ENCODE measurements at places on chromosomes 4 and X.

GRCh38 chr4:44632089-44632488 lies 19.3 kb downstream of the YIPF7 start:
- H3K4me3 ChIP-seq: no peak overlapping the region
- DNase-seq: no peak
- no peak overlapping the region for H3K27ac ChIP-seq
- H3K27me3 ChIP-seq: no peaks in the 10 kb centered on the region
- no peaks in the 10 kb centered on the region for H3K4me1 ChIP-seq

DNA sequence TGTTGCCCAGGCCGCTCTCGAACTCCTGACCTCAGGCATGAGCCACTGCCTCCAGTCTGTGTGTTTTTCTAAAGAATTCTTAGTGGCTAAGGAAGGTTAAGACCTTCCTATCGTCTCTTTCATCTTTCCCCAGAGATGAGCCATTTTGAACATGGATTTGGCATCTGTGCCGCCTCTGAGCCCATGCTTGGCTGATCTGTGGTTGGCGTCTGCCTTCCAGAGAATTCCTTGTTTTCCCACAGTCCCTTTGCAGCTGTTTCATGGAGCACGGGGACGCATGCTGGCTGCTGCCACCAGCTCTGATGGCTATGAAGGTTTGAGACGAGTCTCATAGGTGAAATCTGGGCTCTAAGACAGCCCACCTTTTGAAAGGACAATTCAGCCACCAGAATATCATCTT lies 60.4 kb downstream of the SHROOM2 start:
- no peaks in the 10 kb centered on the region for H3K27me3 ChIP-seq
- H3K4me1 ChIP-seq: peaks cover 6% of the 10 kb centered on the region
- peak overlapping the region; percentile 89 for H3K27ac ChIP-seq
- no peaks in the 10 kb centered on the region for H3K36me3 ChIP-seq

GRCh38 chr4:27861802-27862201 lies 1001.2 kb downstream of the STIM2 start:
- H3K36me3 ChIP-seq: no peaks in the 10 kb centered on the region
- peak; percentile 61 for DNase-seq
- H3K27me3 ChIP-seq: no peaks in the 10 kb centered on the region
- H3K4me1 ChIP-seq: no peaks in the 10 kb centered on the region
- H3K27ac ChIP-seq: no peak overlapping the region
- no peak overlapping the region for H3K4me3 ChIP-seq

DNA sequence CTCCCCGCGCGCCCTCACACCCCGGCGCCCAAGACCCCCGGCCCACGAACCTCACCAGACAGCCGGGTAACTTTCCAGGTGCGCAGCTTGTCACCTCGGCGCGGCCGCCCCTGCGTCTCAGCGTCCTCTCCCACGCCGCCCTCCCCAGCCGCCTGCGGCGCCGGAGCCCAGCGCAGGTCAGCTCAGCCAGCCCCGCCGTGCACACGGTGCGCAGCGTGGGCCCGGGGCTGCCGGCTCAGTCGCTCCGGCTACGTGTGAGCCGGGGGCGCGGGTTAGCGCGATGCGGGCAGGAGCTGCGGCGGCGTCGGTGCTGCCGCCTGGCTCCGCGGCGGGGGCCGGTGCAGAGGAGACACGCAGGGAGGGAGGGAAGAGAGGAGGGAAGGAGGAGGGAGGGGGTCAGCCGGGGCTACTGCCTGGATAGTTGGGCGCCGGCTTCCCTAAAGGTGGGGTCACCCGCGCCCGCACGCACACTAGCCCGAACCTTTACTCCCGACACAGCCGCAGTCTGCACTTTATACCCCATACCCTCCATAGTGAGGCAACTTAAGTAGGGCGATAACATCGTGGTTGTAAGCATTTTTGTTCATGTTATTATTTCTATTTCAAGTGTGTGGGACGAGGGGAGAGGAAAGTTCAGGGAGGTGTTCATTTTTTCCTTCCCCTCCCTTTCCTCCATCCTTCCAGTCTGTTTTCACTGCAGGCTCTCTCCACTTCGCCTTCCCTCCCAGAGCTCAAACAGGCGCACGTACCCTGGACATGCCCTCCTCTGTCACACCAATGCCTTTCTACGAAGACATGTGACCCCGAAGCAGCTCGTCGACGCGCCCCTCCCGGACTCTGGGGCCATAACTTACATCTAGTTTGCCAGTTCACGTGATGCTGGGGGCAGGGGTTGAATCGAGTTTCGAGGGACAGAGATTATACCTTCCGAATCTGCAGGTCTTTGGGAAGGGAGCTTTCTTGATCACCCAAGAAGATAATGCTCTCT lies at the start of gene PRKG2:
Gene PRKG2 (minus strand): TSS at position 342 of the 988 bp plus-strand sequence. CDS start 10,175 bp downstream, outside the sequence.
- peak within 1 kb of the TSS; percentile 82 for H3K27ac ChIP-seq
- peaks cover 2% of the 10 kb centered on the region for H3K27me3 ChIP-seq
- no peak for DNase-seq
- peaks cover 2% of the 10 kb centered on the region for H3K4me1 ChIP-seq
- peak within 1 kb of the TSS; percentile 64 for H3K4me3 ChIP-seq

DNA sequence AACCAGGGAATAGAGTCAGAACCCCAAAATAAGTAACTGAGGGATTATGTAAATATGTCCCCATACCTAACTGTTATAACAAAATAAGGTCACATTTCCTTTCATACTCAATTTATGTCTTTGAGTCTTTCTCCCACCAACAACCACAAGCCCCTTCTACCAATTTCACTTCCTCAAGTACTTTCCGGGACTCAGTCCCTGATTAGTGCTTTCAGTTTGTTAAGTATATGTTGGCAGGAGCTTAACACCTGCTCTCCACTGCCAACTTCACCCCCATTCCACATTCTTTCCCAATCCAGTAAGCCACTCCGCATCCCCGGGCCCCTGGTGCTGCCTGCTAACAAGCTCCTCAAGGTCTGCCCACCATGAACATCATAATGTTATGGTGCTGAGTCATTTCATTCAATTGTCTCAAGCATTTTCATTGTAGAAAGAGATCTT lies 71.3 kb upstream of the SPRY1 start:
- H3K27me3 ChIP-seq: no peaks in the 10 kb centered on the region
- no peaks in the 10 kb centered on the region for H3K36me3 ChIP-seq
- H3K27ac ChIP-seq: no peak overlapping the region

DNA sequence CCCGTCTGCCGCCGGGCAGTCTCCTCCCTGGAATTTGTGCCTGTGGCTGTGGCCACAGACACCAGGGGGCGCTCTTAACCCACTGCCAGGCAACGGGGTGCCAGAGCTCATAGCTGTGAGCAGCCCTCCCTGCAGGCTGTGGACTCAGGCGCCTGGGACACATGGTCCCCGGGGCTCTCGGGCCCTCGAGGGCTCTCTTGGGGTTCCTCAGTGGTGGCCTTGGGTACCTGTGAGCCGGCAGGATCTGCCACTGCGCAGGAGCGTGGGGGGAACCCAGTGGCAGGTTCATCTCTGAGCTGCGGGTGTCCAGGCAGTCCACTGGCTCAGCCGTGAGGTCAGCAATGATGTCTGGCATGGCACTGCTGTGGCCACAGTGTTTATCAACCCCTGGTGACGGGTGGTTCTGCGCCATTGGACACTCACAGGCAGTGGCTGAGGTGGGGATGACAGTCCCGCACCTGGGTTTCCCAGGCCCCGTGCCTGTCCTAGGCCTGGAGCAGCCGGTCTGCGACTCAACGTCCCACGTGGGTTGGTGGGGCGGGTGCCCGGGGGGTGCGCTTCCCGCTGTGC lies 37.2 kb downstream of the PCGF3 start:
- no peak overlapping the region for H3K27ac ChIP-seq
- peaks cover 12% of the 10 kb centered on the region for H3K4me1 ChIP-seq
- peaks cover 32% of the 10 kb centered on the region for H3K36me3 ChIP-seq

GRCh38 chrX:136879001-136879687 lies 1.4 kb downstream of the RBMX start:
- no peak overlapping the region for H3K27ac ChIP-seq
- no peaks in the 10 kb centered on the region for H3K27me3 ChIP-seq
- DNase-seq: no peak
- H3K36me3 ChIP-seq: peaks cover 22% of the 10 kb centered on the region
- H3K4me3 ChIP-seq: peak overlapping the region; percentile 77

DNA sequence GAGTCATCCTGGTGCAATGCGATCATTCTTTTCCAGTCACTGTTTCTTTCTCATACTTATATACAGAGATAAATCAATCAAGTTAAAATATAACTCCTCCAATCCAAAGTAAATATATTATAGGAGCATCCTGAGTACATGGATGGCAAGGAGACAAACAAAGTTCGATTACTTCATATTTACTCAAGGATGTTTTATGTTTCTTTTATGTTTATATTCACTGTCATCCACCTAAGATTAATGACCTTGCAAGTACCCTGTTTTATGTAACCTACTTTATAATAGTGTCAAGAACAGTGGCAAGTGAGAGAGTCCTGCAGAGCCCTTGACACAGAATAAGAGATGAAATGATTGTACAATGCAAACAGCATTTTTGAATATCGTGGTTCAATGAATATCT lies at the start of gene UGT2B11:
Gene UGT2B11 (minus strand): TSS at position 33 of the 400 bp plus-strand sequence. CDS start 26 bp downstream, at position 7.
- H3K36me3 ChIP-seq: no peaks in the 10 kb centered on the region
- H3K27ac ChIP-seq: no peak within 1 kb of the TSS
- H3K4me1 ChIP-seq: no peaks in the 10 kb centered on the region
- no peak within 1 kb of the TSS for H3K4me3 ChIP-seq
- H3K27me3 ChIP-seq: no peaks in the 10 kb centered on the region

DNA sequence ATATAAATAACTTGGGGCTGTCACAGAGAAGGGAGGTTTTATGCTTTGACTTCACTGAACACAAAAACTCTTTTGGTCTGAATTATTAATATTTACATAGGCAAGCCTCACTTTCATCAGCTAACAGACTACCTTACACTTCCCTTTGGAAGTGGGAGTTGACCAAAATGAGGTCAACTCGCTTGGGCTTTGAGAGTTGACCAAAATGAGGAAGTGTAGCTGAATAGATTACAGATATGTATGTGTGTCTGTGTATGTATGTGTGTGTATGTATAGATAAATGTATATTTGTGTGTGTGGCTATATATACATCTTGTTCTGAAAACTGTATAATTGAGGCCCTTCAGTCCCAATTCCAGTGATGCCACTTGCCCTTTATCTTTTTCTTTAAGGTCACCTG lies 113.3 kb upstream of the IL13RA1 start:
- H3K27ac ChIP-seq: no peak overlapping the region
- H3K4me3 ChIP-seq: no peak overlapping the region
- H3K27me3 ChIP-seq: no peaks in the 10 kb centered on the region

GRCh38 chr4:118758293-118758692 lies 73.1 kb downstream of the METTL14 start:
- H3K27ac ChIP-seq: peak overlapping the region; percentile 55
- no peak overlapping the region for H3K4me3 ChIP-seq
- H3K4me1 ChIP-seq: peaks cover 27% of the 10 kb centered on the region
- H3K36me3 ChIP-seq: peaks cover 17% of the 10 kb centered on the region

DNA sequence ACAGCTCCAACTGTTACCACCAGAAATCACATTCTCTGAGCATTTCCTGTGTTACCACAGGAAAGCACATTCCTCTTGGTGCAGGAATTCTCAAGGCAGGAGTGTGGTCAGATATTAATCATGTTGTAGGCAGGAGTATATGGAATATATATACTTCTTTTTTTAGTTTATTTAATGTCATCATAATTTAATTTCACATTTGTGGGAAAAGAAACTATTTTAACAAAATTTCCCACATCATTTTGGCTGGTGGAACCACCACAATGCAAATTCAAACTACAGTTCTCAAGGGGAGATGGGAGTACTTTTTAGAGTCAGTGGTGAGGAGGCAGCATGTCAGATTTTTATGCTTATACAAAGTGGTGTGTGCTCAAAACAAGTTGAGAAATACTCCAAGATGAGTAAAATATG lies 139.0 kb downstream of the ATP10D start:
- no peak overlapping the region for H3K4me3 ChIP-seq
- H3K4me1 ChIP-seq: no peaks in the 10 kb centered on the region
- H3K36me3 ChIP-seq: no peaks in the 10 kb centered on the region
- H3K27me3 ChIP-seq: no peaks in the 10 kb centered on the region
- peak; percentile 73 for DNase-seq

Measured in IMR-90 (cell line).